Aorta (tissue), 5 donors: ENCODE measurements at places on chromosomes 3 and 15. TPM values are rescaled to one million over a fixed set of nuclear protein-coding genes. Genes with fewer than 3 reads are reported as not detected.

CHRNA7 gene
- total RNA-seq = 3.5 TPM

GRCh38 chr3:10601151-10601856, 95.9 kb upstream of the ATP2B2 start:
- DNase-seq = no peak

GRCh38 chr3:64327100-64327804, 102.0 kb upstream of the PRICKLE2 start:
- peak; percentile 85 for DNase-seq

DNA sequence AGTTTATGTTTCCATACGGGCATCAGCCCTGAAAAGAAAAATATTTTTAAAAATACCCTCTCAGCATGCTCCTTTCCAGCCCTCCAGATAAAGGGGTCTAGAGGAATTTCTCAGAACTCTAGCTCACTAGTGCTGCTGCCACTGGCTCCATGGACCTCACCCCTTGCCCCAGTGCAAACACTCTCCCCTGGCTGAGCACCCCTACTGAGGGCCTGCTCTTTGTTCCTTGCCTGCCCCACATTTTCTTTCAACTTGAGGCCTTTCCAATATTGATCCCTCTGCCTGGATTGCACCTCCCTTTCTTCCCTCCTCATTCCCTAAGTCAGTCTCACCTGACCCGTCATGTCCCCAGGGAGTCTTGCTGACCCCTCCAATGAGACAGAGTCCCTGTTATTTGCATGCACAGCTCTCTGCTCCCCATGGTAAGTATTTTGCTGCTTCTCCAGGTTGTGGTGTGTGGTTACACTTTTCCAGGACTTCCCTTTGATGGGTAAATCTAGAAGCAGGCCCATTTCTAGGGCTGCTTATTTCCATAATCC, 196.5 kb downstream of the EPHB1 start:
- DNase-seq = no peak

C2CD4A gene
- 0.36 TPM for total RNA-seq

GOLGA6A gene
- not detected for total RNA-seq

DNA sequence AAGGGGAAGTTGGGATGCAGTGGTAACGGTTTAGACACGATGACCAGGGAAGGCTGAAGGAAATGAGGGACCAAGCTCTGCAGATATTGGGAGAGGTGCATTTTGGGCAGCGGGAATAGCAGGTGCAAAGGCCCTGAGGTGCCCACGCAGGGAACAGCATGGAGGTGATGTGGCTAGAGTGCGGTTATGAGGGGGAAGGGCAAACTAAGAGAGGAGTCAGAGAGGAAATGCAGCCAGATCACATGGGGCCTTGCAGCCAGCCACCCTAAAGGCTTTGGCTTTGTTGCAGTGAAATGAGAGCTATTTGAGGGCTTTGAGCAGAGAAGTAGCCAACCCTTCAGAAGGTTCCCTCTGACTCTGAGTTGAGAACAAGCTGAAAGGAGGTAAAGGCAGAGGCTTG, 2.6 kb downstream of the SPATA12 start:
- DNase-seq = no peak

GRCh38 chr3:193788189-193788991, 195.4 kb downstream of the OPA1 start:
- peak; percentile 59 for DNase-seq

GRCh38 chr3:134939978-134940377, 144.9 kb downstream of the EPHB1 start:
- no peak for DNase-seq

GRCh38 chr3:17820704-17821103, 78.3 kb upstream of the TBC1D5 start:
- DNase-seq = no peak

- DNase-seq = no peak
These were observed 7.6 kb downstream of the RTP2 start for GRCh38 chr3:187694801-187695200.

GRCh38 chr15:85500729-85501128, 120.3 kb downstream of the AKAP13 start:
- DNase-seq = no peak

DNA sequence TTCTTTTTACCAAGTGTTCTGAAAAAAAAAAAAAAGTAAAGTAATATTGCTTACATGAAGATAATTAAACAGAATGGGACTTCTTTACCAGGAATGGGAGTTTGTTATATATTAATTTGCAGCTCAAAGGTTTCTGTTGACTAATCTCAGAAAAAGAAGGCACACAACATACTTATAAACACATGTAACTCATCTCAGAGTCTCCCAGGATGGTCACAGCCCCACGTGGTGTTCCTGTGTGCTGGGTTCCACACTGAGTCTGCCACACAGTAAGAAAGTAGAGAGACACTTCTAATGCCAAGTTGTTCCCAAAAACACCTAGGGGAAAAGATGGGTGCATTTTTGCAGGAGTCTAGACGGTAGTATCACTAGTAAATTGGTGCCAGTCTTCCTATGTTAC, 116.7 kb upstream of the ICE2 start:
- DNase-seq = no peak

- DNase-seq = no peak
These were observed 65.4 kb upstream of the ZNF148 start for GRCh38 chr3:125440559-125440955.

DNA sequence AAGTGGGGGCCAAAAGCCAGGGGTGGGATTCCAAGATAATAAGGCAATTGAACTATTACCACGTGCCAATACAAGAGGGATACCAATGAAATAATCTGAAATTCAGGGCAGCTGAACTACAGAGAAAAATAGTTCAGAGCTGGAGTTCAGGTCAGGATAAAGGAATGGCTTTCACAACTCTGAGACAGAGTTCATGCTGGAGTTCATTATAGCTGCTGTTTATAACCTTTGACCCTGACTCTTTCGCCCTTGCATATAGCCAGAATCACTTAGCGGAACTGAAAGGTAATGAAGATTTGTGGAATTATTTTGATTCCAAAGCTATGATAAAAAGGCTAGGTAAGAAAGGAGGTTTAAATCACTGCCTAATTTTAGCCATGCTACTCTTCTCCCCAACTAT, 55.5 kb upstream of the LRRN1 start:
- DNase-seq = no peak

GRCh38 chr3:142723665-142723967, 218 bp upstream of the TRPC1 start:
- DNase-seq = no peak

LRRK1 gene
- 20.0 TPM for total RNA-seq

- no peak for DNase-seq
These were observed 1.0 kb upstream of the UBL7 start for GRCh38 chr15:74461847-74462511.

DNA sequence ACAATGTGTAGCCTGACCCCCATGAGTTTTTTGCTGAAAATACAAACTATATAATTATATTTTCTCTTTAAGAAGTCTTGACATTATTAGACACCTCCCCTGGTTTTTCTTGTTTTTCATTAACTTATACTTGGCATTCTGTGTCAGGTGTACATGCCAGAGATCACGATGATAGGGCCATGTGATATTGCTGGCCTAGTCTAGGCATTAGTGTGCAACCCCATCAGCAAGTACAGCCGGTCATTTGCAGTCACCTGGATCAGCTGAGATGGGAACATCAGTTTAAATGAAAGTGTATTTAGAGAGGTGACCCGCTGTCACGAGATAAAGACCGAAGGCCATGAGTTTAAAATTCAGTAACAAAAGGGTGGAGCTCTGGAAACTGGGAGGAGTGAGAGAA, 12.6 kb upstream of the SPPL2A start:
- no peak for DNase-seq

ACTRT3 gene
- total RNA-seq = 1.6 TPM

GRCh38 chr3:142636050-142636449, 39.9 kb downstream of the PLS1 start:
- no peak for DNase-seq

CLDN1 gene
- 1.8 TPM for total RNA-seq

GRCh38 chr3:175940243-175940642, 1081.1 kb downstream of the NAALADL2 start:
- no peak for DNase-seq

DNA sequence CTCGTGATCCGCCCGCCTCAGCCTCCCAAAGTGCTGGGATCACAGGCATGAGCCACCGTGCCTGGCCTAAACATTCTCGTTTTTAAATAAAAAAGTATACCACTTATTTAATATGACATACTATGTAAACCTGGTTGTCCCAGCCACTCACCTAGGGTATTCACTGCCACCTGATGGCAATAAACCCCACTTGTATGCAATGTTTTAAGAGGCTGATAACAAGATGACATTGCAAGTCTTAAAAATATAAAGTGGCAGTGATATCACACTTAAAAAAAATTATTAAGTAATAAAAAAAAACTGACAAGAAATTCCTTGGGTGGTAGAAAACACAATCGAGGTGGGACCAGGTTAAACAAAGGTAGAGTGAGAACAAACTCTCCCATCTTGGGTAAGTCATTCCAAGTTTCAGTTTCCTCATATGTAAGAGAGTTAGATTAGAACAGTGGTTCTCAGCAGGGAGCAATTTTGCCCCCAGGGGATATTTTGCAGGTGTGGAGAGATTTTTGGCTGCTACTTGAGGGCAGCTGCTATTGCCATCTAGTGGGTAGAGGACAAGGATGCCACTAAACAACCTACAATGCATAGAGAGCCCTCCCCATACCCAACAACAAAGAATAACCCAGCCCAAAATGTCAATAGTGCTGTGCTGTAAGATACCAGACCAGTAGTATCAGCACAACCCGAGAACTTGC, 14.5 kb downstream of the ARF4 start:
- DNase-seq = no peak

AMIGO3 gene
- total RNA-seq = not detected

IRAK2 gene
- total RNA-seq = 8.3 TPM

DNA sequence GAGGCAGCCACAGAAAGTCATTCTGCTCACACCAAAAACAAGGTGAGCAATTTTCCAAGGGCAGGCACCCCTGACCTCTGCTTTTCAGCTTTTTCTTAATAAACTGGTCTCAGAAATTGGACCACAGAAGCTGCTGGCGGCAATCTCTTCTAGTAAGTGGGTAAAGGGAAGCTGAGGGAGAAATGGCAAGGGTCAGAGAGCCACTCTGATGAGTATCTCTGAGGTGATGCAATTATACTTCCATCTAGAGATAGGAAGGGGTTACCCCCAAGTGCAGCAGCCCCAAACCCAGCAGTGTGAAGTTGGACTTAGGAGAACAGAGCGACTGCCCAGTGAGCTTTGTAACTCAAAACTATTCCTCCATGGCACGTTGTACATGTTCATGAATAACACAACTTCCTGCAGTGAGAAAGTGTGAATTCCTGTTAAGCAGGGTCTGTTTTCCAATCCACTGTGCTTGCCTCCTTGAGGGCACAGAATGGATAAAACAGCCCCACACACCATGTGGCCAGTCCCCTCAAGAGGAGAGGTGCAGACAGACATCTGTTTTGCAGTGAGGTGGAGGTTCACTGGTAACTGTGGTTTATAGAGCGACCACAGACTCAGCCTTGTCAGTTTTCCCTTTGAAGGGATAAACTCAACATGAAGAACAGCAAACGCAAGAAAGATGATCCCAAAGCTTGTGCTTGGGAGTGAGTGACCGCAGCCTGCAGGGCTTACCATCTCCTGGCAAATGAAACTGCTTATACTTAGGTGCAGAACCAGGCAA, 683.4 kb upstream of the CFAP20DC start:
- no peak for DNase-seq

LNP1 gene
- 2.8 TPM for total RNA-seq
